Stimulated activated CD8-positive, alpha-beta memory T cell treated with anti-CD3 and anti-CD28 coated beads, Interleukin-15, amount 100 ng/mL, for 4 hours (primary cell): ENCODE measurements at places on chromosomes 7 and 10.

GRCh38 chr10:44126291-44126717 lies 258.6 kb downstream of the CXCL12 start:
- DNase-seq: no peak

GRCh38 chr7:121107923-121108498 lies 119.5 kb downstream of the CPED1 start:
- DNase-seq: no peak

GRCh38 chr10:96973809-96974747 lies 142.0 kb downstream of the LCOR start:
- no peak for DNase-seq

DNA sequence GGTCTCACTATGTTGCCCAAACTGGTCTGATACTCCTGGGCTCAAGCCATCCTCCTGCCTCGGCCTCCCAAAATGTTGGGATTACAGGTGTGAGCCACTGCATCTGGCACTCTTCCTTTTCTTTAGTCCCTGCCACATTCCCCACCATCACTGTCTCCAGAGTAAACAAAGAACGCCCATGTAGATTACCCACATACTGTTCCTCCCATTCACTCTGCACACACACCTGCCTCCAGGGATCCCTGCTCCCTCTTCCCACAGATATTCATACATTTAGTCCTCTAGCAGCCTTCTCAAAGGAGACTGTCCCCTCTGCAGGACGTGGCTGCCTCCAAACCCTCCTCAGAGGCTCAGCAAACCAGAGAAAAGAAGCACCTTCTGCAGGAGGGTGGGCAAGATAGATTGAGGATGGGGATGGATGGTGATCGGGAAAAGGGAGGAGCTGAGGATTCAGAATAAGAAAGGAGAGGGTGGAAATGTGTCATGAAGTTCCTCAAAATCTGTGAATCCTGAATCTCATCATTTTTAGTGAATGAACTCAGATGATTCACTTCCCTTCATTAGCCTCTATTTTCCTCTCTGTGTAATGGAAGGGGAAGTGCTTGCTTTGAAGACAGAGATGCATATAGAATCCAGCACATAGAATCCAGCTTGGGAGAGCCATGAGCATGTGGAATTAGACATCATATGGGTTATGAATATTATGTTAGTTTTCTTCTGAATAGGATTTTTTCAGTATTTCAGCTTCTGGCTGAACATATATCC lies 5.5 kb upstream of the PLAU start:
- no peak for DNase-seq

DNA sequence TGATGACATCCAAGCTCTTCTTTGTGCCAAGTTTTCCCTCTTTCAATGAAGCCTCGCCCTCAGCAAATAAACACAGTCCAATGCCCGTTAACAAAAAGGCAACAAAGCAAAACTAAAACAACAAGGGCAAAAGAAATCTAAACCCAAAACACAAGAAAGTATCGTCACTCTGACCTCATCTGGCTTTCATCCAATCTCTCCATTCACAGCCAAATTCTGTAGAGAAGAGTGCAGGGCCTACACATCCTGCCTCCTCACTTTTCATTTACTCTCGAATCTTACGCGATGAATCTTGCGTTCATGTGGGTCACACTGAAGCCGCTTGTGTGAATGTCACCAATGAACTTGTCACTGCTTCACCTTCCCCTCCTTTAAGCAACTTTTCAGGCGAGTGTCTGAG lies 15.9 kb upstream of the AKR1E2 start:
- no peak for DNase-seq

DNA sequence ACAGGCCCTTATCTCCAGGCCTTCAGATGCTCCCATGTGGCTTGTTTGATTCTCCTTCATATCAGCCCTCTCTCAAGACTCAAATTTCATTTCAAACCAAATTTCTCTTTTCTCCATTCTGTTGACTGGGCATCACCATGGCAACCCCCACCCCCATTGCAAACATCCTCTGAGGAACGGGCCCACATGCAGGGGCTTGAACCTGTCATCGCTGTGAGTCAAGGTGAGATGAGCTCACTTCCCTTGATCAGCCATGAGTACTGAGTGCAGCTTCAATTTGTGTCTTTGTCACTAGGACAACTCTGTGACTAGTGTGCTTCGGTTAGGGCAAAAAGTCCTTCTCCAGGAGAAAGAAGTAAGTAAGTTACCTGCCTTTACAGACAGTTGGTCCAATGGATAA lies 41.9 kb downstream of the CALML3 start:
- DNase-seq: no peak

DNA sequence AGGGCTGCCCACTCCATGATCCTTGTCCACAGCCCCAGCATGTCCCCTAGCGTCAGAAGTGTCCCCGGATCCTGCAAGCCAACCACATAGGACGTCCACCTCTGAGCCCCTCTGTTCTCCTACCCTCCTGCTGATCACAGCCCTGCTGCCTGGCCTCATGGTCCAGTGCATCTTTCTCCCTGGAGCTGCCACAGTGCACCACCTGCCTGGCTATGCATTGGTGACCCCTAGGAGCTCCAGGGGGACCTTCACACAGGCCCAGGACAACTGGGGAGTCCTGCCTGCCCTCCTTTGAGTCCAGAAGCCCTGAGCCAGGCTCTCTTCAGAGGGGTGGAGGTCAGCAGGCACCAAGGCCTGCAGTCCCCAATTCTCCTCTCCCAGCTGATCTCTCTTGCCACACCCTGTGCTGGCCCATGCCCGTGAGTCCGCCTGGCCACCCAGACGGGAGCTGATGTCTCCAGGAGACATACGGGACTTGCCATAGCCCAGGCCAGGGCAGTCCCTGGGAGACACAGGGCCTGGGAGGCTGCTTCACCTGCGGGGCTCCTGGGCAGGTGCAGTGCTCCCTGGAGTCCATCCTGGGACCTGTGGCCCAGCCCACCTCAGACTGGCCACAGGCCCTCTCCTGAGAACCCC lies 77.4 kb upstream of the RET start:
- DNase-seq: no peak

DNA sequence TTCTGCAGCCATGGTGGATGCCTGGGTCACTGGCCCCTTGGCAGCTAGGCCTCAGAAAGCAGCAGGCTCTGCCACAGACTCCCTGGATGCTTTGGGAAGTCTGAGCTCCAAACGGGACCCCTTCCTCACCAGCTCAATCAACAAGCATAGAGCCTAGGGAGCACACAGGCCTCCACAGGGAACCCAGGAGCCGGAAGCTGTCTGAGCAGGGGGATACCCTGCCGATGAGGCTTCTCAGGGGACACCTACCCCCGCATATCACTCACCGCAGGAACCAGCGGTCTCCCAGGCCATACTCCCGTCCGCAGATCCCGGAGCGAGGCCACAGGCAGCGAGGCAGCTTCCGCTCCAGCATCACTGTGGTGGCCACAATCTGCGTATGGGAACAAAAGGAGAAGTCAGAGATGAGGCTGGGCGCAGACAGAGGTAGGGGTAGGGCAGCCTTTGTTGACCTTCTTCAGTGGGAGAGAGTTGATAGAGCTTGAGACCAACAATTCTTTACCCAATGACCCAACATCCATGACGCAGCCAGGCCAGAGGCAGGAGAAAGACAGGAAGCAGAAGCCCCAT lies 13.4 kb downstream of the TRPV6 start:
- DNase-seq: no peak

DNA sequence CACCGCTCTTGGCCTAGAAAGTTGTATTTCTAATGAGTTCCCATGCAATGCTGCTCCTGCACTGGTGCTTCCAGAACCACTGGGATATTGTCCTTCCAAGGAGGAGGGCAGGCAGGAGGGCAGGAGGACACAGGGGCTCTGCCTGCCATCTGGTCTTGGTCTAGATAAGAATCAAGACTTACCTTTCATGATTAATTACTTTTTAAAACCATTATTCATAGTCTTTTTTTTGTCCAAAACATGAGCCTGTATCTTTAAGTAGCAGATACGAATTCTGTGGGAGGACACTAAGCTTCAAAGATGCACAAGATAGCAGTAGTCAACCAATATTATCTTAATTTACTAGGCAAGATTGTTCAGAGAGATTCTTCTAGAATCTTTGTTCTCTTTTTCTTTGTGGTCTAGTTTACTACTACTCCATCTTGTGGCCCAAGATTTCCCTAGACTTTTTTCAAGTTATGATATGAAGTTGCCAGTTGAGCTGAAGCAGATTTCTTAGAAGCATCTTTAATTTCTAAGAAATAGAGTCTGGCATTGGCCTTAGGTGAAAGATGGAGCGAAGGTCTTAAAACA lies 57.6 kb downstream of the RBM33 start:
- no peak for DNase-seq

- no peak for DNase-seq
Measured at GRCh38 chr10:18713077-18713476, 53.8 kb downstream of the ARL5B start.

DNA sequence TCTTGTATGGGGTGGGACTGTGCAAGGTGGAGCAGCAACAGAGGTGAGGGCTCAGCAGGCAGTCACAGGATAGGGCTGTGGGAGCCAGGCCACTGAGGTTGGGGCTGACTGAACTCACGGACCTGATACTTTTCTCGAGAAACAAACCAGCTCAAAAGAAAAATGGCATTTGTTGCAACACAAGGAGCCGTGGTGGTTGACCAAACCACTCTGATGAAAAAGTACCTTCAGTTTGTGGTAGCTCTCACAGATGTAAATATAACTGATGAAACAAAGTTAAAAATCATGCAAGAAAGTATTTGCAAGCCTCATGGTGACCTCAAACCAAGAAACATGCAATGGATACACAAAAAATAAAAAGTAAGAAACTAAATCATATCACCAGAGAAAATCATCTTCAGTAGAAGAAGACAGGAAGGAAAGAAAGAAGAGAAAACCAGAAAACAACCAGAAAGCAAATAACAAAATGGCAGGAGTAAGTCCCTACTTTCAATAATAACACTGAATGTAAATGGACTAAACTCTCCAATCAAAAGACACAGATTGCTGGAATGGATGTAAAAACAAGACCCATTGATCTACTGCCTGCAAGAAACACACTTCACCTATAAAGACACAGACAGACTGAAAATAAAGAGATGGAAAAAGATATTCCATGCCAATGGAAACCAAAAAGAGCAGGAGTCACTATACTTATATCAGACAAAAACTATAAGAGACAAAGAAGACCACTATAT lies 48.9 kb upstream of the DUSP5 start:
- DNase-seq: no peak

- no peak for DNase-seq
Measured at GRCh38 chr10:58795560-58795959, 282.9 kb downstream of the BICC1 start.

DNA sequence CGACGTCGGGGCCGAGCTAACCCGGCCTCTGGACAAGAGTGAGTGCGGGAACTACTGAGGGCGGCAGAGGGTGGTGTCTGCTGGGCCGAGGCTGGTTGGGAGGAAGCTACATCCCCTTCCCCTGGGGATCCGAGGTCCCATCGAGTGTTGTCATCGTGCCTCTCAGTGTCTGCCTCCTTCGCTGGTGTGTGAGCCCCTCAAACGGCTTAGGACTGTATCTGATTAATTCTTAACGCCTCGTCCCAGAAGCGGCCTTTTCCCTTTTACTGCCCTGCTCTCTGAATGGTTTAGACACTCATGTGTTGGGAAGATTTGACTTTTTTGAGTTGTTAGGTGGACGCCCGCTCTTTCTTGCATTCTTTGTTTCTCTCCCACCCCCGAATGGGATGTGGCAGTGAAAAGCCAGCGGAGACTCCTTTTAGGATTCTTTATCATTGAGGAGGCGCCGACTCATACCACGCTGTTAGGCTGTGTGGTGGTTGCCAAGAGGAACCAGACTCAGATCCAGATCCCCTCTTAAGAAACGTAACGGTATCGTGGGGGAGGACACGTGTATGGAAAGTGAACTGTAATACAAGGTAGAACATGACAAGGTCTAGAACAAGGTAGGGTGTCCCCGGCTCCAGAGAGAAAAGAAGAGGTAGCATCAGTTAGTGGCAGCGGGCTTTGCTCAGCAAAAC lies 631 bp downstream of the SUPV3L1 start:
- DNase-seq: no peak

GRCh38 chr7:75950111-75950681 lies 35.2 kb downstream of the POR start:
- no peak for DNase-seq

GRCh38 chr7:12643644-12644043 lies 43.8 kb upstream of the ARL4A start:
- no peak for DNase-seq

DNA sequence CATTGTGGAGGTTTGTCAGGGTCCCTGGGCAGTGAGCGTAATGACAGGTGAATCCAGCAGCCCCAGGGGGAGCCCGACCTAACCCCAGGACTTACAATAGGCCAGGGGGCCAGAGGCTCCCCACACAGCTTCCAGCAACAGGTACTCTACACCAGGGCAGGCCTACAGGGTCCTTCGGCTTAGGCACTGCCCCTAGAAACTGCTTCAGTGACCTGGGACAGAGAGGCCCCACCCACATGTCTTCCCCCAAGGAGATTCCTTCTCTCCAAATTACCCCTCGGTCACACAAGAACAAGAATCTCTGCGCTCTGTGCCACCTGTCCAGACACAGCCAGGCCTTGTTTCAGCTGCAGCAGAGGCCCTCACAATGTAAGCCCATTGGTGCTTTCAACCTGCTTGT lies 24.4 kb downstream of the SKIDA1 start:
- no peak for DNase-seq

- no peak for DNase-seq
Measured at GRCh38 chr7:747186-747585, 20.1 kb upstream of the PRKAR1B start.

DNA sequence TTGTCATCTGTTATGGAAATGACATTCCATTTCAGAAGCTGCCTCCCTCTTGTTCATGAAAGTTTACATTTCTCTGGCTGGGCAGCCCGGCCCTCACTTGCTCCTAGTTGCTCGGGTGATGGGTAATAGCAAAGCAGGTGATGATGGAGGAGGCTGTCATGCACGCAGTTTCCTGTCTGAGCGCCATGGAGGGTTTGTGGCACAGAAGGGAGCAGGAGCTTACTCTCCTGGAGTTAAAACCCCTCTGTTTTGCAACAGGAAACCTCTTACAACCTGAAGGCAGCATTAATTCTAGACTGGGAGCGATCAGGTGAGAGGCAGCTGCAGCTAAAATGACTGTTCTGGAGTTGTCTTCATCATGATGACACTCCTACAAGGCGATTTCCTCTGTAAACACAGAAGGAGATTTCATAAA lies 34.1 kb upstream of the MKI67 start:
- DNase-seq: no peak

DNA sequence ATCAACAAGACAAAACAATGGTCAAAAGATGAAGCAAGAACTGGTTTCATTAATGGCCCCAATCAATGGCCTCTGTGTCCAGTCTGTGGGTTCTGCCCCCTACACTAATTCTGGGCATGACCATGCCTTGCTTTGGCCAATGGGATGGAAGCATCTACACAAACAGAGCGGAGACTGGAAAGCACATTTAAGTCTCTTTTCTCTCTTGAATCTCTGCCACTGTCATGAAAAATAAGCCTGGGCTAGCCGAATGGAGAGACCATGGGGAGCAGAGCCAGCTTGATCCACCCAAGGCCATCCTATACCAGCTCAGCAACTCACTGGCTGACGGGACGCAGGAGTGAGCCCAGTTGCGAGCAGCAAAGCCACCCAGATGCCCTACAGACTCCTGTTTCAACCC lies 30.9 kb downstream of the ANKRD16 start:
- DNase-seq: no peak

DNA sequence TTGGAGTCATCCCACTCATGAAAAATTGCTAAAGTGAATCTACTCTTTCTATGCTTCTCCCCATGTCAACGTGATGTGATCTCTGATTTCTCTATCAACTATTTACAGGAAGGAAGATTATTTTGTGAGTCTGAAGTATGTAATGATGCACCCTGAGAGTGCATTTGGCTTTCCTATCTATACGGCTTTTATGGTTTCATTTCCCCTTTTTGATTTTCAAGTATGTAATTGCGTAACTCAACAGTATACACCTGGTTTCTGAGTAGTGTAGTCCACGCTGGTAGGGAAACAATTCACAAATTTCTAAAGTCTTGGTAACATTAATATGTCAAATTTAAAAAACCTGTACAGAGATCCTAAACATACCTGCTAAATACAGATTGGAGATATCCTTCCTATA lies 194.7 kb upstream of the SEMA3A start:
- no peak for DNase-seq
